Right ventricle myocardium superior (tissue), 1 donor: ENCODE measurements at places on chromosomes 5 and 9.

- no peak for DNase-seq
These were observed 191.7 kb downstream of the FSTL4 start for GRCh38 chr5:133420440-133421301.

- no peak for DNase-seq
These were observed 33.3 kb downstream of the MTRR start for GRCh38 chr5:7902201-7902600.

- DNase-seq: no peak
These were observed 33.2 kb upstream of the IL7R start for GRCh38 chr5:35823347-35824098.

DNA sequence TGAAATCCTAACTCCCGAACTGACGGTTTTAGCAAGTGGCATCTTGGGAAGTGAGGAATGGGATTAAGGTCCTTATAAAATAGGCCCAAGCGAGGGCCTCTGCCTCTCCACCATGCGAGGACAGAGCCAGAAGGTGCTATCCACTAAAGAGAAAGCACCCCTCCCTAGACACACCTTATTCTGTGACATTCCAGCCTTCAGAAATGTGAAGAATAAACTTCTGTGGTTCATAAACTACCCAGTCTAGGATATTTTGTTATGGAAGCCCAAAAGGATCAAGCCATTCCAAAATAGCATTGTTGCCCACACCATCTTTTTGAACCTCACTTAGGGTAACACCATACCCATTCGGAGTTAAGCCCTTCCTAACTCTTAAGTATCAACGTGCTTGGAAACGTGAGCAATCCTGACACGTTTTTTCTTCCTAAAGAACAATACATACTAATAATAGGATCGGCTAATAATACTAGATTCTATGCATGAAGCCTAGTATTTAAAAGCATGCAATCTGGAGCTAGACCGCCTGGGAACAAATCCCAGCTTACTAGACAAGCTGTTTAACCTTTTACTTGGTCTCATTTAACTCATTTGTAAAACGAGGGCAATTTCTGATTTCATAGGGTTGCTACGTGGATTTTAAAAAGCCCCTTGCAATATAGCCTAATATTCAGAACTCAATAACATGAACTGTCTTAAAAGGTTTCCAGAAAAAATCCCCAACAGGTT lies 1.1 kb upstream of the SMC2 start:
- no peak for DNase-seq

GRCh38 chr9:15873573-15874177 lies 320.8 kb downstream of the CCDC171 start:
- DNase-seq: no peak
